ENCODE measurements at places on chromosomes 12 and 14.

DNA sequence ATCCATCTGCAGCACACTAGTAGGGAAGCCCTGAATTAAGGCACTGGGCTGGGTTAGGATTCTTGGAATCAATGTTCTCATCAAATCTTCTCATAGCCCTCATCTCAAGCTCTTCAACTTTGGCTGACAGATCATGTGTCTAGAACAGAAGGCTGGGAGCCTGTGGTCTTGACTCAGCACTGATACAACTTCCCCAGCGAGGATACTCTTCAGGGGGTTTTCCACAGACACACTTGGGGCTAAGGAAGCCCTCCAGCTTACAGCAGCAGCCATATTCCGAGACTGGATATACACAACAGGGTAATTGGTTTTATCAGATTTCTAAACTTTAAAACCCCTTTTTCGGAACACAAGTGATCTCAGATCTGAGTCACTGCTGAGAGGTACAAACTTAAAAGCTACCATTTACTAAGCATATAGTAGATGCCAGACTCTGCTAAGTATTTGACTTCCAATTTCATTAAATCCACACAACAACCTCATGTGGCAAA lies 3.5 kb downstream of the FMNL3 start:
- DNase-seq = peak; percentile 70

- DNase-seq = no peak
Observed at GRCh38 chr14:58972233-58973017, 216.0 kb upstream of the DAAM1 start.

GRCh38 chr12:3991798-3992580 lies 118.8 kb upstream of the PARP11 start:
- no peak for DNase-seq

DNA sequence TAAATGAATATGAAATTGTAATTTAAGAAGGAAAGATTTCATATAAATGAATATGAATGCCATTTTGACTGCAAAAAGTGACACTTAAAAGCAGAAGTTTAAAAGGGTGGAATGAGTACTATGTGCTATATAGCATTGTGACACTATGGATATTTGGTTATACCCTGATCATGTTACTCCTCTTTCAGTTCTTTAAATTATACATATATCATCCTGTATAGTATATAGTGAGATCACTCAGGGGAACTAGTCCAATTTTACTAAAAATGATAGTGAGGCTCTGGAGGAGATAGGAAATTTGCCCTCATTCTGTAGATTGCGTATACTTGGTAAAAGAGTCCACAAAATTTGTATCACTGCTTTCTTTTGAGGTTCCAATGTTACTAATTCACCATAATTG lies 155.7 kb upstream of the BTG1 start:
- no peak for DNase-seq

DNA sequence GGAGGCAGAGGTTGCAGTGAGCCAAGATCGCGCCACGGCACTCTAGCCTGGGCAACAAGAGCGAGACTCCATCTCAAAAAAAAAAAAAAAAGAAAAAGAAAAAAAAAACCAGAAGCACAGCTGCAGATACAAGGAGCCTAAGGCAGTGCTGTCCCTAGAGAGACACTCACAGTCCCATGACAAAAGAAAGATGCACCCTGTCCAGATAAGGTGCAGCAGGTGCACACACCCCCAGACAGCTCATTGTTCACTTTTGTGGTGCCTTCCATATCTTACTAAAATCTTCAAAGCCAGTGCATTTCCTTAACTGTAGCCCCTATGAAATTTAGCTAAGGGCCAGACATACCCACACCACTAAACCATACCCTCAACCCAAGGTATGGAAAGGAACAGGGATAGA lies 7.7 kb upstream of the NRL start:
- no peak for DNase-seq

GRCh38 chr12:68951652-68952051 lies 18.7 kb upstream of the CPM start:
- no peak for DNase-seq

- no peak for DNase-seq
Observed at GRCh38 chr14:82879949-82880535, 1346.4 kb upstream of the SEL1L start.

DNA sequence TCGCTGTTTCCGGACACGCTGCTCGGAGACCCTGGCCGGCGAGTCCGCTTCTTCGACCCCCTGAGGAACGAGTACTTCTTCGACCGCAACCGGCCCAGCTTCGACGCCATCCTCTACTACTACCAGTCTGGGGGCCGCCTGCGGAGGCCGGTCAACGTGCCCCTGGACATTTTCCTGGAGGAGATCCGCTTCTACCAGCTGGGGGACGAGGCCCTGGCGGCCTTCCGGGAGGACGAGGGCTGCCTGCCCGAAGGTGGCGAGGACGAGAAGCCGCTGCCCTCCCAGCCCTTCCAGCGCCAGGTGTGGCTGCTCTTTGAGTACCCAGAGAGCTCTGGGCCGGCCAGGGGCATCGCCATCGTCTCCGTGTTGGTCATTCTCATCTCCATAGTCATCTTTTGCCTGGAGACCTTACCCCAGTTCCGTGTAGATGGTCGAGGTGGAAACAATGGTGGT lies 90.0 kb downstream of the GALNT8 start:
- no peak for DNase-seq

DNA sequence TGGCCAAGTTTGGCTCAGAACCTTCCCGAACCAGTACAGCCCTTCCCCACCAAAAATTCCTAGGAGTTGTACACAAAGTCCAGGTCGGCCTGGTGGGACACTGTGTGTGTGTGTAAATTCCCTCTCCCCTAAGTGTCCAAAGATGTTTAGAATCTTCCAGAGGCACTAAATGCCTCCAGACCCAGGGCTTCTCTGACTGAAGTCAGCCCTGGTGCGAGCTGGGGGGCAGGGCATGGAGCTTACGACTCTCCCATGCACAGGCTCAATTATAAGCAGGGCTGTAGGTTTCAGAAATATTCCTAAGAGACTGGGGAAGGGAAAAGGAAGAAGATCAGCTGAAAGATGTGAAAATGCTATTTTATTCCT lies 106.9 kb upstream of the ATF7IP start:
- DNase-seq = no peak

DNA sequence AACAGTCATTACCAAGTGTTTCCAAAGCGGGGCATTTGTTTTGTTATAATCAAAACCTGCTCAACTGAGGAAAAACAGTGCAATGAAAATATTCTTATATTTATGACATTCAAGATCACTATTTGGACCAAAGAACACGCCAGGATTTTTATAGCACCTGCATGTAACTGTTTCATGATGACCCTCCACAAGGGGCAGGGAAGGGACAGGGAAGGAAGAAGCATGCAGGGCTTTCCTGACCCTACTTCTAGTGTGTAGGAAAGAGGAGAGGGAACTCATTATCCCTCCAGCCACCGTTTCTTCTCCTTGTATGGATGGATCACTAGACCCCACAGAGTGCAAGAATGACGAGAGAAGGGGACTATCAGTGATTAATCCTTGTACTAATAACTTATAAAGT lies 49.4 kb downstream of the SPPL3 start:
- no peak for DNase-seq

GRCh38 chr12:64600164-64600561 lies 10.1 kb upstream of the RASSF3 start:
- no peak for DNase-seq

DNA sequence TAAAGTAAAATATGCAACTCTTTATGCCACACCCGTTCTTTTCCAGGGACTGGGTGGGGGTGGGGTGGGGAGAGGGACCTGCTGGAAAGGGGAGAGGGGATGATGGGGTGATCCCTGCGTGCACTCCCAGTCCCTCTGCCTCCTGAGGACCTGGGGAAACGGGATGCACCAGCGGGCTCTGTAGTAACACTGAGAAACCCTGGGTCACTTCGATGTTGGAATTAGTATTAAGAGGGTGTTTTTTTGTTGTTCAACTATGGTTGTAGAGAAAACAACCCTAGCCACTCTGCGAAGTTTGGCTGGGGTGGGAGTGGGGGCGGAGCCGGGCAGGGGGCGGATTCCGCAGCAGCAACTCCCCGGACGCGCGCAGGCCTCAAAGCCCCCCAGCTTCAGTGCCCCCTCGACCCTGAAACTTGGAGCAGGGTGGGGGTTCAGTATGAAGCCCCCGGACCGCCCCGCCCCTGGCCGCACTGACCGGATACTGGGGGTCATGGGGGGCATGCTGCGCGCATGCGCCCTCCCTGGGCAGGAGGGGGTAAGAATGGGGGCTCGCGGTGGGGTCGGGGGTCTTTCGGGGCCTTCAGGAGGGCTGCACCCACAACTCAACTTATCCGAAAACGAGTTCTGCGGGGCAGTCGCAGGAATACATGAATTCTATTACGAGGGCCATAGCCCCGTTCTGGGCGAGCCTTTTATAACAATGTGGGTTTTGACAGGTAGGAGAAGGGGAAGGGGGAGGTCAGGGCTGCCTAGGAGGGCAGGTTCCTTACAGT lies 1.3 kb upstream of the ARHGEF25 start:
- DNase-seq = no peak

GRCh38 chr14:67569651-67570290 lies 30.3 kb downstream of the PIGH start:
- DNase-seq = no peak

DNA sequence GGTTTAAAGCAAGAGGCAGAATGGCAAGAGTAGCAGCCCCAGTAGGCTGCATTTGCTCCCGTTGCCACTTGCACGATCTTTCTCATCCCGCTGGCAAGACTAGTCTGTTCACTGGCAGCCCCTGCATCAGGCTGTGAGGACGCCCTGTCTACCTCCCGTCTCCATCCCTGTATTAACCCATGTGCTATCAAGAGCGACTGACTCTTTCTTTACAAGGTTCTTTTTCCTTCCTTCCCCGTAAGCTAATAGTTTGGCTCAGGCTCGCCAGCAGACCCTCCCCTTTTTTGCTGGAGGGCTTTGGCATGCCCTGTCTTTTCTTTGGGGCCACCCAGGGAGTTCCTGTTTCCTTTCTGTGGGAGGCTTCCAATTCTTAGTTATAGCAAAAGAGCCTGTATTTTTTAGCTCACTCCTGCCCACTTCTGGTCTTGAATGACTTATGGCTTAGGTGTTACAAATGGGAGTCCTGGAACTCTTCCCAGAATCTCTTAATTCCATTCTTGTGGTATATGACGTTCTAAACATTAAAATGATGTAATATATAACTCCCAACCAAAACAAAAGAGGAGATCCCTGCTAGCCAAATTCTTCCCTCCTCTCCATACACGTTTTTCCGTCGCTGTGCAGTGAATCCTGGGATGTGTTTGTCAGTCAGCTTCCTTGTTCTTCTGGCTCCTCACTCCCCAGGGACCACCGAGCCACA lies 149.0 kb downstream of the PRKCH start:
- DNase-seq = no peak

GRCh38 chr12:76679778-76680177 lies 84.1 kb upstream of the ZDHHC17 start:
- DNase-seq = no peak

All from activated CD4-positive, alpha-beta T cell treated with anti-CD3 and anti-CD28 coated beads, Interleukin-2, Interleukin-6, amounts not matched to agents 100 ng/mL and 50 ng/mL, durations not matched to agents 16 hours and 8 hours (primary cell).